ENCODE measurements at places on chromosomes 11 and 22. TPM values are rescaled to one million over a fixed set of nuclear protein-coding genes. Genes with fewer than 3 reads are reported as not detected.
A peak's percentile ranks its signal among the peaks of the same experiment; 100 is the strongest.

The KCNQ1OT1 gene
- 0.23 TPM for total RNA-seq

The KAT5 gene
- 123 TPM for total RNA-seq

- H3K4me3 ChIP-seq: no peak overlapping the region
- no peak overlapping the region for H3K27ac ChIP-seq
- DNase-seq: no peak
- H3K27me3 ChIP-seq: no peaks in the 10 kb centered on the region
- no peaks in the 10 kb centered on the region for H3K4me1 ChIP-seq
- H3K36me3 ChIP-seq: no peaks in the 10 kb centered on the region
These were observed 25.3 kb downstream of the TSPAN4 start for GRCh38 chr11:867856-868358.

GRCh38 chr11:61075891-61076290 lies 26.4 kb upstream of the CD5 start:
- H3K4me1 ChIP-seq: peaks cover 53% of the 10 kb centered on the region
- DNase-seq: no peak
- no peaks in the 10 kb centered on the region for H3K36me3 ChIP-seq
- peak overlapping the region; percentile 98 for H3K27ac ChIP-seq

- DNase-seq: no peak
- peaks cover 32% of the 10 kb centered on the region for H3K27me3 ChIP-seq
- no peak overlapping the region for H3K4me3 ChIP-seq
- H3K36me3 ChIP-seq: no peaks in the 10 kb centered on the region
- no peaks in the 10 kb centered on the region for H3K4me1 ChIP-seq
These were observed 36.0 kb upstream of the ACCSL start for GRCh38 chr11:44011797-44012196.

GRCh38 chr11:69136471-69136870 lies 19.3 kb upstream of the SMIM38 start:
- H3K4me3 ChIP-seq: no peak overlapping the region
- peaks cover 2% of the 10 kb centered on the region for H3K36me3 ChIP-seq
- DNase-seq: no peak
- peak overlapping the region; percentile 6 for H3K27ac ChIP-seq

GRCh38 chr11:130515829-130516553 lies 67.5 kb downstream of the ADAMTS15 start:
- no peaks in the 10 kb centered on the region for H3K4me1 ChIP-seq
- peaks cover 43% of the 10 kb centered on the region for H3K27me3 ChIP-seq
- DNase-seq: no peak
- no peak overlapping the region for H3K27ac ChIP-seq
- no peaks in the 10 kb centered on the region for H3K36me3 ChIP-seq
- H3K4me3 ChIP-seq: no peak overlapping the region

- H3K27me3 ChIP-seq: peaks cover 12% of the 10 kb centered on the region
- DNase-seq: no peak
- no peak overlapping the region for H3K4me3 ChIP-seq
- no peaks in the 10 kb centered on the region for H3K36me3 ChIP-seq
- H3K4me1 ChIP-seq: no peaks in the 10 kb centered on the region
- no peak overlapping the region for H3K27ac ChIP-seq
These were observed 297.9 kb downstream of the SHANK2 start for GRCh38 chr11:70954471-70954870.

All from T-helper 17 cell (primary cell).